ENCODE measurements at places on chromosomes 4 and X.
A peak's percentile ranks its signal among the peaks of the same experiment; 100 is the strongest.

GRCh38 chr4:183905081-183905592, at the start of gene STOX2:
TSS of gene STOX2 (plus strand) at chr4:183905307. CDS start at chr4:183906791, 1,484 bp downstream.
- peak; percentile 78 for ATAC-seq

GRCh38 chr4:8494218-8494617, 53.6 kb downstream of the TRMT44 start:
- no peak for ATAC-seq

DNA sequence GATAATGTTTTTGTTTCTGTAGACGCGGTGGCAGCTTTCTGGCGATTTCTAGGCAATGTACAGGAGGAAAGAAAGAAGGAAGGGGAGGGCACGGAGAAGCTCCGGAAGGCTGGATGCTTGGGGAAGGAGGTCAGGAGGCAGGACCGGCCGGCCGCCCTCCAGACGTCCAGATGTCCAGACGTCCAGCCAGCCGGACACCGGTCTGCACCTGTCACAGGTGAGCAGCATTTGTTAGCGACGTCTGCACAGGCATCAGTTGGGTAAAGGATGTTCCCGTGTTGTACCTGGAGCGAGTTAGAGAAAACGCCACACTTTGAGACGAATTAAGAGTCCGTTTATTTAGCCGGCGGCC, 90.0 kb upstream of the PPP2R3B start:
- peak; percentile 25 for ATAC-seq

DNA sequence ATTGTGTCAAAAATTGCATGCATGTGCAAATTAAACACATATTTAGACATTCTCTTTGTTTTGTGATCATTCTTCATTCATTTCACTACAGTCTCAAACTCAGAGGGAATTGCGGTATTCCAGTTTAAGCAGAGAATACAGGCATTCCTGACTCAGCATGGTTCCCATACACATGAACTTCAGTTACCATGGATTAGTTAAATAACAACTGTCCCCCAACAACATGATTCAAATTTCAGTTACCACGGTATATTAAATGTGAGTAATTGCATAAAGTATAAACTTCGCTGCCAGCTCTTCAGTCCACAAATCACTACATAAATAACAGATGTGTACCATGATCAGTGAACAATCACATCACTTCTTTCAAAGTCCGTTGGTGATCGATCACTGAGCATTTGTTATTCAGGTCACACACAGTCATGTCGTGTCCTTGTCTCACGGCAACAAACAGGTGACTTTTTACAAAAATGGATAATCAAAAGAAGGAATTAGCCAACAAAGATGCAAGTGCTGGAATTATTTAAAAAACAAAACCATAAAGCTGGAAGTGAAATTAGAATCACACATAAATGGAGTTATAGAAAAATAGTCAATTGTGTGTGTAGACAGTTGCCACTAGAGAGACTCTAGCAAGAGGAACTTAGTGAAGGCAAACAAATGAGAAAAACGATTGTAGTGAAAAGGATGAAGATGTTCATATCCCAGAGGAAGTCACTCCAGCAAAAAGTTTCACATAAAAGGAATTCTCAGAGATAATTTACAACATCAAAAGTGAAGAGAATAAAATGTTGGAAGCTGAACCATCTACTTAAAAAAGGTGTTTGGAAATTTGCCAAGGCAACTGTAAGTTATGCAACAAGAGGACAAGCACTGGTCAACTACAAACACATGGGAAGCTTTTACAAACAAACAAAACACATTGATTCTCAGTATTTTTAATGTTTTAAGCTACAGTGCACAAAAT, 138.6 kb upstream of the SMARCAD1 start:
- no peak for ATAC-seq

- no peak for ATAC-seq
Measured at GRCh38 chr4:19880206-19880605, 371.5 kb upstream of the SLIT2 start.

Data from SK-N-SH treated with all-trans-retinoic acid at 6 μM for 48 hours (cell line).